ENCODE measurements at places on chromosomes 2 and 18.

GRCh38 chr2:69616755-69617154 is 26.8 kb downstream of the AAK1 start:
- peak; percentile 22 for DNase-seq

- DNase-seq: no peak
These were observed 1723.5 kb upstream of the LRRTM1 start for GRCh38 chr2:82027921-82028615.

GRCh38 chr2:159497256-159497655 is 119.1 kb downstream of the BAZ2B start:
- no peak for DNase-seq

DNA sequence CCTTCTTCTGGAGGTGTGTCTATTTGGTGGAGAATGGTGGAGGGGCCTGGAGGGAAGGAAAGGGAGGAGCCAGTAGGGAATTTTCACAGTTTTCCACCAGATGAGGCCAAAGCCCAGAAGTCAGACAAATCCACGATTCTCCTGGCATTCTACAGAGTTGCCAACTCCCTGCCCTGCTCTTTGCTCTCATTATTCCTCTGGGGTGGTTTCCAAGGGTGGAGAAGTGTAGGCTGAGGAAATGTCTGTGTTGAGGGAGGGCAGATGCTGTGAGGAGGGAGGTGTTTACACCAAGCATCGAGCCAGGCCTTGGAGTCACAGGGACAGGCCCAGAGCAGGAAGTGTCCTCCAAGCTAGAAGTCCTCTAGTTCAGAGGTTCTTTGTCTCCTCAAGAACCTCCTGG is 124.1 kb upstream of the LGALSL start:
- no peak for DNase-seq

DNA sequence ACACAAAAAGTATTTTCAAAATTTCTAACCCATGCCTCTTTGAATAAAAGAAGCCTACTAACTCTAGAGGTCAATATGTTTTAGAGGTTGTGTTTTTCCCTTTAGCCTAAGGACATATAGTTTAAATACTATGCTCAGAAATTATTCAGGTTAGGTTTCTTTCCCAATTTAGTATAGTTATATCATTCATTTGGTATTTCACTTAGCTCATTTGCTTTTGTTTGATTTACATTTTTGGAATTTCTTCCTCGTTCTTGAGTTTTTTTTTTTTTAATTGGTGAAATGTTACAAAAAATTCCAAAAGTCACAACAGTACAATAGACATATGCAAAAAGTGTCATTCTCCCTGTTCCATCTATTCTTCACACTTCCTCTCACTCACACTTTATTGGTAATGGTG is 371.3 kb upstream of the TNP1 start:
- no peak for DNase-seq

DNA sequence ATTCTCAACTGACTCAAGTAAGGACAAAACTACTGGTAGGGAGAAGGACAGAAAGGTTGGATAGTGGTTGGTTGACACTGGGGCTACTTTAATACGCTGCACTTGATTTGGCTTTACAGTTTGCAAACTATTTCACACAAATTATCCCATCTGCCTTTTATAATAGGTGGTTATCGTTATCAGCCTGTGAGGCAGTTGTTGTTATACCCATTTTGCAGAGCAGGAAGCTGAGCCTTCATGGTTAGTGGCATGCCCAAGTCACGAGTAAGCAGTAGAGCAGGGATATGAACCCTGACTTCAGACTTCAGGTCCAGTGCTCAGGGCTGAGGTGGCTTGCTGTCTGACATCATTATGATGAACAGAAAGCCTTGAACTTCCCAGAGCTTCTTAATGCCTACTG is 5.3 kb downstream of the CTIF start:
- no peak for DNase-seq

GRCh38 chr2:96264086-96264485 is 1.7 kb downstream of the TMEM127 start:
- no peak for DNase-seq

DNA sequence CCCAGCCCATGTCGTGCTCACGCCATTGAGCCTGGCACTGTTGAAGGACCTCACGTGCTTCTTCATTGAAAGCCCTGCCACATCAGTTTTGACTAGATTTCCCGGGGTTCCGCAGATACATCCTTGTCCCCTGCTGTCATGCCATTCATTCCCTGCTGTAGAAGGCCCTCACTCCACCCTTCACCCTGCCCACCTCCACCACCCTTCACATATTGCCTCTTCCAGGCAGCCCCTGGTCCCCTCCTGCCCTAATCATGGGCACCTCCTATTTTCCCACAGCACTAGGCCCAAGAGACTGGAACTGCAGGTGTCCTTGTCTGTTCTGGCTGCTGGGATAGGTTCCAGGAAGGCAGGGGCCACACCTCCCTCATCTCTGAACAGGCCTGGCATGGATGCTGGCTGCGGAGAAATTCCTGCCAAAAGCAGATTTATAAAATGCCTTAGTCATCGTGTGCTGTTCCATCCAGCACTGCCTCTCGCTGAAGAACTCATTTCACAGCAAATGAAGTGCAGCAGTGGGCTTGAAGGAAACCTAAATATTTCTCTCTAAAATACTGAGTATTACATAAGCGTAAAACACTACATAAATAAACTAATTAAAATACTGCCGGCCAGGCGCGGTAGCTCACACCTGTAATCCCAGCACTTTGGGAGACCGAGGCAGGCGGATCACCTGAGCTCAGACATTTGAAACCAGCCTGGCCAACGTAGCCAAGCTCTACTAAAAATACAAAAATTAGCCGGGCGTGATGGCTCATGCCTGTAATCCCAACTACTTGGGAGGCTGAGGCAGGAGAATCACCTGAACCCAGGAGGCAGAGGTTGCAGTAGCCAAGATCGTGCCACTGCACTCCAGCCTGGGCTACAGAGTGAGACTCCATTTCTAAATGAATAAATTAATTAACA is 38.4 kb downstream of the EIF4E2 start:
- DNase-seq: no peak

DNA sequence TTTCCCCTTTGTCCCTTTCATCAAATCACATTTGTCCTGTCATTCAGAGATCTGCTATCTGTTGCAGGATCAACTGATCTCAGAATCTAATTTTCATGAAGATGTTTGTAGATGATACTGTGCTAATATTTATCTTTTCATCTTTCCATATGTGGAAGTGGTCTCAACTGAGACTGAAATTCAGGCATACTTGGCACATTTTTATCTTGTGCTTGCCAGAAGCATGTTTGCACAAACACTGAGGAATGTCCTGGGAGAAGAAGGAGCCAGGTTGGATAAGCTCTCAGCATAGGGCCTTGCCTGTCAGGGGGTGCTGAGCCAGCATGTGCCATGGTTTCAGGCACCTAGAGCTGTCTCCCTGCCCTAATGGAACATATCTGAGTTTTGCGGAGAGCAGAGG is 24.5 kb upstream of the MMADHC start:
- no peak for DNase-seq

DNA sequence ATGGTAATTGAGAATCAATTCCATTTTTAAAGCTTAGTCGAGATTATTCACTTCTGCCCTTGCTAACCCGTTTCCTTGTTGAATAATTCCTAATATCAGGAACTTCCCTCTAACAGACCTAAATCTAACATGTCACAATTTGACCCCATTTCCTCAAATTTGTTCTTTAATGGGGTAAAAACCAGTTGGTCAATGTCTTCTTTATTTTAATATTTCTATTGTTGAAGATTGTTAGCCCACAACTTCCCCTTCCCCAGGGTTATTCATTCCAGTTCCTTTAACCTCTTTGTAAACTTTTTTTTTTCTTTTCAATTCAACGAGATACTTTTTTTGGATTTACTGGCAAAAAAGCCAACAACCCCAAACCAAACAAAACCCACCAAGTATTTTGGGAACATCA is 7.3 kb downstream of the TNFRSF11A start:
- no peak for DNase-seq

GRCh38 chr18:37362158-37362890 is 203.3 kb downstream of the CELF4 start:
- no peak for DNase-seq

DNA sequence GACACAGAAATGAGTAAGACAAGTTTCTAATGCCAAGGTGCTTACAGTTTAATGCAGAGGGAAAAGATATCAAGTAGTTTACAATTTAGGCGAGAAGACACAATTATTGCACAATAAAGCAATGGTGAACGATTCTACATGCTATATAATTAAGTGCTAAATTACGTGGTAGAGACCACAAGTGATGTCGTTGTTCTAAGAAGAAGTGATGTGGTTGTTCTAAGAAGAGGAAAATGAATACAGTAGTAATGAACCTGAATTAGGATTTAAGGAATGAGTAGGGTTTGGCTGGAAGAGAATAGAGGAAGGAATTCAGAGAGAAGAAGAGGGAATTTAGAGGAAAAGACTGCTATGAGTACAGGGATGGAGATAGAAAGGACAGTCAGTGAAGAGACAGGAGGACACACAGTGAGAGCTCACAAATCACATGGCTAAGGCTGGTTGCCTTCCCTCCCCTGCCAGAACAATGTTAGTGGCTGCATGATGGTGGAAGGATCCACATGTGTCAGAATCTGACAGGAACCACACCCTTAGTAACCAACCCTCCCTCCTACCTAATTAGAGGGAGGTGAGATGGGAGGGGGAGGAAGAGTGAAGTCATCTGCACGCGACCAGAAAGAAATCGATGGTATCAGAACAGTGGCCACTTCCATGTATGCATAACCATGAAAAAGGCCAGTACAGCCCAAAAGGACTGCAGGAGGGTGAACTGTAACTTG is 44.7 kb downstream of the M1AP start:
- no peak for DNase-seq

DNA sequence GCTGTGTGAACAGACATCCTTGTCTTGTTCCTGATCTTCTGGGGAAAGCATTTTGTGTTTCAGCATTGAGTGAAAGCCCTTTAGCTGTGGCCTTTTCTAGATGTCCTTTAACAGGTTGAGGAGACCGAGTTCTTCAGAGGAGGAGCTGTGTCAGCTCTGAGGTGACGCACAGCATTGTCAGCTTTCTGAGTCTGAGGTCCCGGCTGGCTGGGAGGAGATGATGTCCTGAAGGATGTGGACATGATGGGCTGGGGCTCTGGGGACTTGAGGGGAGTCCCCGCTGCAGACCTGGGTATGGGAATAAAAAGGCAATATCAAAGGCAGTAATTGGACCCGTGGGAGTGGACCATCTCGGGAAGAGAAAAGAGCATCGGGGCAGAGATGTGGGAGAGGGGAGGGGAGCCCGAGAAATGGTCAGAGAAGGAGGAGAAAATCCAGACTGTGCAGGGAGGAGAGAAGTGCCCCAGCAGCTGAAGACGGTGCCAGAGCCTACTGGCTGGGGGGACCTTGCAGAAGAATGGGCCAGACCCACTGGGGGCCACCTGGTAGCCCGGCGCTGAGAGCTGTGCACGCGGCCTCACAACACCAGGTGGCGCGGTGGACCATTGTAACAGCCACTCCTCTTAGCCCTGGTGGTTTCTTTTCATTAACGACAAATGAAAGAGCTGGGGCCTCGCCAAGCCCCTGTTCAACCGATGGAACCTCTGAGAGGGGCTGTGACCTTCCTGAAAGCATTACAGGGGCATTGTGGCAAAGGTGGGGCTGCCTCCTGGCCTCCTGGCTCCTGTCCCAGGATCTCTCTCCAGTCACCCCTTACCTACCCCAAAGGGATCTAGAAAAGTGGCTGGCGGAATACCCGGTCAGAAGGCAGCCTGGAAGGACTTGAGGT is 61.6 kb downstream of the ST3GAL5 start:
- peak; percentile 79 for DNase-seq

DNA sequence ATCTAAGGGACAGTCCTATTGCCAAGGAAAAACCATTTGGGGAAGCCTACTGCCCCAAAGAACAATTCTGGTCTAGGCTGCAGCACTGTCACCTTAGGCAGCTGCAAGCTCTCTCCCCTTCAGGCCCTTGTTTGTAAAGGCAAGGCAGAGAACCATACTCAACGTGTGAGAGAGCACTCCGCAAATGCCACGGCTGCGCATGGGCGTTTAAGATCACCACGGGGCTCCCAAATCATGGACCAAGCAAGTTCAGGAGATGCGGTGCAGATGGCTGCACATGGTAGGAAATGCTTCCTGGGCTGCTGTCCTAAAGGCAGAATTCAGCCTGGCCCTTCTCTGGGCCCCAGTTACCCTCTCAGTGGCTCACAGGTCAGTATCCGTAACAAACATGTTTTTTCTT is 15.5 kb downstream of the ERFE start:
- DNase-seq: no peak

DNA sequence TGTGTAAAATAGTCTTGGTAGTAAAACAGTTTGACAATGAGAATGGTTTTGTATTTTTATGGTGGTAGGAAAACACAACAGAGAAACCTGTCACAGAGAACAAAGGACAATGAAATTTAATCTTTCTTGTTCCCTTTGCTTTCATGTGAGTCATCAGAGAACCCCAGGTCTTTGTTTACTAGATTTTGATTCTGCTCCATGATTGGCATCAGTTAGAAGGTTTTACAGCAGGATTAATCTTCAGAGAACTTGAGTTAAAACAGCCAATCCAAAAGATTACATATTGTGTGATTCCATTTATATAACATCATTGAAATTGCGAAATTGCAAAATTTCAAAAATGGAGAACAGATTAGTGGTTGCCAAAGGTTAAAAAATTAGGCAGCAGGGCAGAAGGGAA is 2.5 kb downstream of the APLF start:
- DNase-seq: no peak

DNA sequence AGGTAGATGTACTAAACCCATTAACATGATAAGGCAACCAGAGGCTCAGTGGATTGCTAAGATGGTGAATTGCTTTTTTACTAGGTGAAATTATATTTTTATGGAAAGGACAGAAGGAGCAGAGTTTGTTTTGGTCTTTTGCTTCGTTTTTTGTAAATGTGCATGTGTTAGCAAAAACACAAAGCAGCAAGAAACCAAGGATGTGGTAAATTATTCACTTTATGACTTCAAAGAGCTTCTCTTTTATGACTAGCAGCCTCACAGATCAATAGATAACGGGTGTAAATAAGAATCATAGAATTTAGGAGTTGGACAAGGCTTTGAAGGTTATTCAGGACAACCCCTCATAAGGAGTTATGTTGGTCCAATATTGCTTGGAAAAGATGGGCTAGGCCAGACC is 615.0 kb downstream of the DPP10 start:
- DNase-seq: no peak

GRCh38 chr2:23273786-23274185 is 111.2 kb upstream of the KLHL29 start:
- no peak for DNase-seq

- no peak for DNase-seq
These were observed 139.3 kb downstream of the CD226 start for GRCh38 chr18:69808399-69808798.

GRCh38 chr2:12694990-12695774 is 21.6 kb upstream of the TRIB2 start:
- no peak for DNase-seq

- no peak for DNase-seq
These were observed 367.6 kb upstream of the CWC22 start for GRCh38 chr2:180374502-180375281.

GRCh38 chr2:66574701-66575624 is 140.0 kb downstream of the MEIS1 start:
- no peak for DNase-seq

GRCh38 chr2:134167015-134167414 is 86.9 kb upstream of the MGAT5 start:
- no peak for DNase-seq

GRCh38 chr2:237039301-237040031 is 46.2 kb upstream of the COPS8 start:
- DNase-seq: no peak
